ENCODE measurements at places on chromosomes 6 and 20. TPM values are rescaled to one million over a fixed set of nuclear protein-coding genes. Genes with fewer than 3 reads are reported as not detected.

- DNase-seq = no peak
Observed at GRCh38 chr6:85865420-85866369, 223.0 kb upstream of the SYNCRIP start.

DNA sequence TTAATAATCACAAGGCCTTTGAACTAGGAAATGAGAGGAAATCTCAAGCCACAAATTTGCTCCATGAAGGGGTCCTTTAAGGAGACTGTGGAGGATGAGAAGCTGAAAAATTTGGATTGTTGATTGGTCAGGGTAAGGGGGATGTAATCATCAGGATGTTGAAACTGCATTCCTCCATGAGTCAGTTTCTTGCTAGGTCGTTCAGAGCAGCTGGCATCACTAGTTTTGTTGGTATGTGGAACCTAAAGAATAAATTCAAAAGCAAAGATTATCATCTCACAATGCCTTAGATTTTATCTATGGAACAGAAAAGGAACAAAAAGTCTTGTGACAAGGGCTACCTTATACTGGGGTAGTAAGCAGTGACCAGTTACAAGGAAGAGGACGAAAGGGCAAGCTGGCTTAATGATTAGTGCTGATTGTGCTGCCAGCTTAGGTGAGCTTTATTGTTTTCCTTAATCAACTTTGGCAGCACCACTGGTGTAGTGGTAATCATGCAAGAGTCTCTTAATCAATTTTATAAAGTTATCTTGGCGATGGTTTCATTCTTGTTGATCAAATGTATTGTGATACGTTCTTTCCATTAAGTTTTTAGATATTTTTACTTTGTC is 36.6 kb downstream of the CRISP2 start:
- DNase-seq = no peak

Gene EYS
- not detected for total RNA-seq

- no peak for DNase-seq
Observed at GRCh38 chr6:23091795-23092194, 522.4 kb downstream of the HDGFL1 start.

Gene ADTRP
- not detected for total RNA-seq

- DNase-seq = no peak
Observed at GRCh38 chr6:52877786-52878185, 31.7 kb downstream of the GSTA3 start.

Gene GLP1R
- not detected for total RNA-seq

DNA sequence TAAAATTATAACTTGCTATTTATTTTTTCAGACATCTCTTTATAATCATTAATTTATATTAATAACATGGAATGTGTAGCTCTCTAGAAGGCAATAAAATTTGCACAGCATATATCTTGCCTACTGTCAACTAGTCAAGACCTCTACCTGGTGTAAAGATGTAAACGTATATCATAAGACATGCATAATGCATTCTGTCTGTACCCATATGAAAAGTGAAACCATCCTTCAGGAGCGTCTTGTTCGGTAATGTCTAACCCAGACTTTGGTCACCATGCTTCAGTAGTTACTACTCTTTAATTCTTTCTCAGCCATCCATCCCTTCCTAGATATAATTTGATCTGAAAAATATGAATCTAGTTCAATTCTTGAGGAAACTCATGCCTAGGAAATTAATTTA is 21.0 kb downstream of the CEP43 start:
- no peak for DNase-seq

Gene MLIP
- total RNA-seq = not detected

- no peak for DNase-seq
Observed at GRCh38 chr6:39225946-39226437, 3.3 kb downstream of the KCNK5 start.

- DNase-seq = no peak
Observed at GRCh38 chr20:24698189-24698588, 228.8 kb downstream of the SYNDIG1 start.

Gene MAS1
- not detected for total RNA-seq

DNA sequence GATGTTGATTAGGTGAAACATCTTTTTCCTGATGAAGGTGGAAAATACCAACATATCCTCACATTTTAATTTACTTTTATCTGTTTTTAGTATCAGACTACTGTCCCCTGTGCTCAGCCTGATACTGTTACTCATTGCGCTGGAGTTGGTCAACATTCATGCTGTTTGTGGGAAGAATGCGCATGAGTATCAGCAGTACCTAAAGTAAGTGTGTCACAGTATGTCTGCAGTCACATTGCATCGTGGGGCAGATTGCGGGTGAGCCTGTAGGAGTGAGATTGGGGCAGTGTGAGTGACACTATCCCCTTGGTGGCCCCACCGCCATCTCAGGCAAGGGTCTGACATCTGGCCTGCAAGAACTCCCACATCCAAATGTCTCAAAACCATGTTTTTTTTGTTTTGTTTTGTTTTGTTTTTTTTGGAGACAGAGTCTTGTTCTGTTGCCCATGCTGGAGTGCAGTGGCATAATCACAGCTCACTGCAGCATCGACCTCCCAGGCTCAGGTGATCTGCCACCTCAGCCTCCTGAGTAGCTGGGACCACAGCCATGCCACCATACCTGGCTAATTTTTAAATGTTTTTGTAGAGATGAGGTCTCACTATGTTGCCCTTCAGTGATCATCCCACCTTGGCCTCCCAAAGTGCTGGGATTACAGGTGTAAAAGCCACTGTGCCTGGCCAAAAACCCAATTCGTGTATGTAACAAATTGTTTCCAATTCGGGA is 27.8 kb downstream of the ERMARD start:
- peak; percentile 38 for DNase-seq

Gene BEND3
- total RNA-seq = 4.2 TPM

- DNase-seq = no peak
Observed at GRCh38 chr6:10276106-10276505, 138.8 kb downstream of the TFAP2A start.

DNA sequence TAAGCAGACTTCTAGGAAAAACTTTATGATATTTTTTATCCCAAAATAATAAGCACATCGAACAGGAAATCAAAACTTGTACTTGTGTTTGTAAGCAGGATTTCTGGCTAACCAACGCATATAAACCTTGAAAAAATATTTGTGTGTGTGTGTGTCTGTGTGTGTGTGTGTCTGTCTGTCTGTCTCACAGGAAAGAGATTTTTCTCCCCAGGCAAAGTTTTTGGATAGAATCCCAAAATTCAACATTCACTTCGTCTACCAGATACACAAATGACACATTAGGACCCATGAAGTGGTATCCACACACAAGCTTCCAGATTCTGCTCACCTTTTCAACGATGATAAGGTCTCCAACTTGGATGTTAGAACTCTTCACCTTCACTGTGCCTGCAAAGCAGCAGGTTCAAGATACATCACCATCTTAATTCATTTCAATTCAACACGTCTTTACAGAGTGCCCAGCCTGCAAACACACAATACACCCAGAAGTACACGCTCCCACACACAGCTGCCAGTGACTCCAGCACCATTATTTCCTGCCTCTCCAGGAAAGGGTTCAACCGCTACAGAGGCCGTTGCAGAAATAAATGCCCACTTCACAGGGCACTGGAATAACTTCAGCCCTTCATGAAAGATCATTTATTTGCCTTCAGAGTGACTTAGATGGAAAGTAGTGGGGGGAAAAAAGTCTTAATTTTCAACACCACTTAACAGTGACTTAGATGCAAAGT is 70.9 kb downstream of the ATP9A start:
- DNase-seq = no peak

DNA sequence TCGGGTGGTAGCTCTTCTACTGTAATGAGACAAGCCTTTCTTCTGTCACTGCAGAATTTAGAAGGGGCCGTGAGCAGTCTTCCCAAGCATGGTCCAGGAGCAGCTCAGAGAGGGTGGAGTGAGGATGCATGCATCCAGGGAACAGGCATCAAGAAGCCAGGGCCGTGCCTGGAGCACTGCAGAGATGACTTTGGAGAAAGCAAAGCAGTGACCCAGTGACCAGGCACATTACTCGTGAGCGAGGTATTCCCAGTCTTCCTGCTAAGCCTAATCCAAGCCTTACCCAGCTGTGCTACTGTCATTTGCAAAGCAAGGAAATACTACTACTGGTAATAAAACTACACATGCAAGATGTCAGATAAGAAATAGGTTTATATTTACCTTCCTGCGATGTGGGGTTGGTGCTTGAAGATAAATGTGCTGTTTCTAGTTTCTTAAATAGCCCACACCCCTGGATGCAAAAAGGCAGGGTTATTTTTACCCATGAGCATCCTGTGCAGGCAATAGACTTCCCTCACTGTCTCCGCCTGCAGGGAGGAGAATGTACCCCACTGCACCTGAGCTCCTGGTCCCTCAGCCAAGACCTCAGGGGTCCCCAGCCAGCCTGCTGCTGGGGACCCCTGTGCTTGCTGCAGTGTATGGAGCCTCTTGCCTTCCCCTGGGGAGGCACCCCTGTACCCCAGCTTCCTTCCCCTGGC is 62.9 kb downstream of the SSR1 start:
- DNase-seq = no peak

DNA sequence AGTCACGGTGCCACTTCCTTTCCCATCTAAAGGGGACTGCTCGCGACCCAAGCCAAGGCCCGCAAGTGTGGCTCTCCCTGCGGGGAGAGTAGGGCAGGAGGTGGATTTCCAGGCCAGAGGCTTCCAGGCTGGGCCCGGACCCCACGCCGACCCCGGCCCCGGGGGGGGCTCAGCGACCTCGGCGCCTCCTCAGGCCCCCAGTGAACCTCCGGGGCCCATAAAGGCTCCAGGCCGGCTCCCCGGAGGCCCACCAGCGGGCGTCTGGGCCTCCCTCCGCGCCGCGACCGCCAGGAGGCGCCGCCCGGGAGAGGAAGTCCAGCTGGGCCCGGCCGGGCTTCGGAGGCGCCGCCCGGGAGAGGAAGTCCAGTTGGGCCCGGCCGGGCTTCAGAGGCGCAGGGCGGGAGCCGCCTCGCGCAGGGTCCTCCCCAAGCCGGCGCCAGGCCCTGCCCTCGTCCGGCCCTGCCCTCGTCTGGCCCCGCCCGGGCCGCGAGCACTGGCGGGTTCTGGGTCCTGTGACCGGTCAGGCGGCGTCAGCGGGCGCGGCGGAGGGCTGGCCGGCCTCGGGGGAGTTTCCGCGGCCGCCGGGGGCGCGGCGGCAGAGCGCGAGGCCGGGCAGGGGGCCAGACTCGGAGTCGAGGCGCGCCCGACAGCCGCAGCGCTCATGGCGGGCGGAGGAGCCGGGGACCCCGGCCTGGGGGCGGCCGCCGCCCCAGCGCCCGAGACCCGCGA is at the start of gene RAB32:
RAB32 (plus strand) TSS at position 623 of the 729 bp plus-strand sequence; CDS start at position 662, 39 bp downstream.
- peak; percentile 82 for DNase-seq

DNA sequence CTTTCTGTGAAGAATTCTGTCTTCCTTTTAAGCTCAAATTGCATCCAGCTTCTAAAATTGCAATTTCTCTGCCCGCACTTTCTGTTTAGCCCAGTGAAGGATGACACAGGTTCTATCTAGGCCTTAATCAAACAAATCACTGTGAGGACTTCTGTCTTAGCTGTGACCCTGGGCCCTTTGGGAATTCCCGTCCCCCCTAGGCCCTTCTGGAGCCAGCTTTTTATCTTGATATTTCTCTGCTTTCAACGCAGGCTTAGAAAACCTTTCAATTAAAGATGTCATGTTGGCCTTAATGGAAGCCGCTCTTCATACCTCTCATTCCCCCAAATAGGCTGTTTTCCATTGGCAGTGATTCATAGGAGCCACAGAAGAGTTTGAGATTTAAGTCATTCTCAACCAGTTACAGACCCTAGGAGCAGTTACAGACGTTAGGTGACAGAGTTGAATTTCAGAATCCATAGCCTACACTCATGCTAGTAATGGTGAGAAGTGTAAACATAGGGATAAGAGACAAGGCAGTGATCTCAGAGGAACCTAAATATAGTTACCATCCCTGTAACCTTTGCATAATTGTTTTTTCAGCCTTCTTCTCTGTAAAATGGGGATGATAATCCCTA is 74.8 kb upstream of the FLRT3 start:
- no peak for DNase-seq

DNA sequence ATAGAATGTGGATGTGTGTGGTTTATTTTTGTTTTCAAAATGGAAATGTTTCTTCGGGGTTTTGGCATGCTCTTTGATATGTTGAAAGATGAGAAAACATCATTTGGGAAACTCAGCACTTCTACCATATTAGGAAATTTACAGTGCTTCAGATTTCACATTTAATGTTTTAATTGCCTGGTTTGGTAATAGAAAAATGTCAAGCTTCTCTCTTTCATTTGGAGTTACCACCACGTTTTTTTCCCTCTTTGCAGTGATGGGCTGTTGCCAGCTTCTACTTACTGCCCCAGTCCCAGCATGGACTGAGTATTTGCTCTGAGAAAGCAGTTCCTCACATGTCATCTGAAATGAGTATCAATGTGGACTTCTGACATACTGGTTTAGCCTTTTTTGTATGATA is 267.7 kb downstream of the PRL start:
- DNase-seq = no peak
